ENCODE measurements at places on chromosomes 1 and 21. TPM values are rescaled to one million over a fixed set of nuclear protein-coding genes. Genes with fewer than 3 reads are reported as not detected.

DNA sequence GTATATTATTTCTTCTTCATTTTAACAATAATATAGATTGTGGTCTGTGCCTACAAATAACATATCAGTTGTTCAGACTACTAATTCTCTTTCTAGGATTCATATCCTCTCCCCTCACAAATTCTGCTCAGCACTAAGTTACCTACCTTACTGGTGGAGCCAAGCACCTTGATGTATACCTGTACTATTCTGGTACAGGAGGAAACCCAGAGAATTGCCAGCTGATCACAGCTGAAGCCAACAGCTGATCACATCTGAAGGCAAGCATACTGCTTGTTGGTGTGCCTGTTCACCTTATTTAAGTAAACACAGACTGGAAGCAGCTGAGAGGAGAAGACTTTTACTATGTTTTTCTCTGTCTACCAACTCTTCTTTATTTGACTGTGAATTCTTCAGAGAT lies 101.8 kb downstream of the PBX1 start:
- DNase-seq, result no peak

GRCh38 chr1:209404577-209404976 lies 178.9 kb upstream of the CAMK1G start:
- no peak for DNase-seq

THEM5 gene
- not detected for total RNA-seq

CR1 gene
- total RNA-seq, result 17.8 TPM

THAP3 gene
- total RNA-seq, result 36.5 TPM

DNA sequence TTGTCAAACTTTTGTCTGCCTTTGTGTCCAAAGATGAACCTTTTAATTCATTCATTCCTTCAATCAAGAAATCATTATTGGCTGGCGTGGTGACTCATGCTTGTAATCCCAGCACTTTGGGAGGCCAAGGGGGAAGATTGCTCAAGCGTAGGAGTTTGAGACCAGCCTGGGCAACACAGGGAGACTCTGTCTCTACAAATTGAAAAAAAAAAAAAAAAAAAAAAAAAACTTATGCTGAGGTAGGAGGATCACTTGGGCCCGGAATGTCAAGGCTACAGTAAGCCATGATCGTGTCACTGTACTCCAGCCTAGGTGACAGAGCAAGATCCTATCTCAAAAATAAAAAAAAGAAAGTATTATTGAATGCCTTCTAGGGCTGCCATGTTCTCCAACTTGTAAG lies 51.3 kb upstream of the CXADR start:
- peak; percentile 62 for DNase-seq

- DNase-seq, result no peak
Observed at GRCh38 chr1:6580119-6580592, 362 bp downstream of the ZBTB48 start.
